ENCODE measurements at places on chromosomes 7 and 10.
A peak's percentile ranks its signal among the peaks of the same experiment; 100 is the strongest.

GRCh38 chr10:9781666-9782065 lies 1236.0 kb upstream of the CELF2 start:
- DNase-seq: no peak

GRCh38 chr7:55130395-55131141 lies 111.8 kb downstream of the EGFR start:
- no peak for DNase-seq

DNA sequence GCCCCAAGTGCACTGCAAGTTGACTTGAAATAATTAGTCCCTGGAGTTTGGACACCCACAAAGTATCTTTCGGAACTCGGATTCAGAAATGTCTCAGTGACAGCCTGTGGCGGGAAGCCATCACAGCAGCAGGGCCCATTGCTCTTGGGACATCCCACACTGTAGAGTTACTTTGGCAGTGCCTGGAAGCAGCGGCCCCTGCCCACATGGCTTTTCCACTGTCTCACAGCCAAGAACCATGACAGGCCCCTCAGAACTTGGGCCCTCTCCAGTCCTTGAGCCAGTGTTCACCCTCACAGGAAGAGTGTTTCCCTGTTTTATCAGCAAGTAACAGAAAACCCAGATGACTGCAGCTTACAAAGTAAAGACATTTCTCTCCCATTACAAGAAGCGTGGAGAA lies 477.0 kb upstream of the GALNT17 start:
- no peak for DNase-seq

GRCh38 chr10:68221196-68221595 lies 10.7 kb downstream of the ATOH7 start:
- DNase-seq: no peak

GRCh38 chr10:108691126-108691525 lies 1232.2 kb downstream of the XPNPEP1 start:
- no peak for DNase-seq

DNA sequence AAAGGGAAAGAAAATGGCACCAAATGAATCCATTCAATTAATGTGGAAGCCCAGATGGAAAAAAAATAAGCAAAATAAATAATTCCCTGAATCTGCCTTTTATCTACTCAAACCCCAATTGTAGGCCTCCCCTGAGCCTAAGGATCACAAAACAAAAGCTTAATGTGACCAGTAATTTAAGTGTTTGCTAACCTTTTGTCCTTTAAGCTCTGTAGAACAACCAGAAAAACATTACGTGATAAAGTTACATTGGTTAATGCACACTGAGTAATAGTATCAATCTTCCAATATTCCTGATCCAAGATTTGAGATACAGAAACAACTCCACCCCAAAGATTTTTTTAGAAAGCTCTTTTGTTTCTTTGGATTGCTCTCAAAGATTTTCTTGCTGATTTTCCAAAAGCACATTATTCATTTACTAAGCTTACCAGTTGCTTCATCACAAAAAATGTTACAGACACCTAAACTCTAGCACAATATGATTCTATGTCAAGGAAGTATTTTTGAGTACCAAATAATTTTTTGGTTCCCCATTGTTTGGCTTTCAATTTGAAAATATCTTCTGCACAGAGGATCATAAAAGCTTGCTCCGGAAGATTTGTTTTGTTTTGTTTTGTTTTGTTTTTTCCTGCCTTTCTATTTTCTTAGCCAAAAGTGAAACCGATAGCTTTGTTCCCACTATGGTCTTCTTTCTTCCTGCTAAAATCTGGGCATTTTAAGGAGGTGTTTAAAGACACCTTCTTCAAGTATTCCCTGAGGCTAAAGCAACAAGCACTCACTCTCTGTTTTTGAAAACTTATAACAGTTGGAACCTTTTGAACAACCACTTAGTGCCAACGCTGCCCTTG lies 54.2 kb downstream of the TRIL start:
- DNase-seq: peak; percentile 55

GRCh38 chr7:98230746-98231471 lies 19.7 kb downstream of the BHLHA15 start:
- DNase-seq: no peak

GRCh38 chr10:29685506-29685905 lies 50.7 kb upstream of the SVIL start:
- no peak for DNase-seq

DNA sequence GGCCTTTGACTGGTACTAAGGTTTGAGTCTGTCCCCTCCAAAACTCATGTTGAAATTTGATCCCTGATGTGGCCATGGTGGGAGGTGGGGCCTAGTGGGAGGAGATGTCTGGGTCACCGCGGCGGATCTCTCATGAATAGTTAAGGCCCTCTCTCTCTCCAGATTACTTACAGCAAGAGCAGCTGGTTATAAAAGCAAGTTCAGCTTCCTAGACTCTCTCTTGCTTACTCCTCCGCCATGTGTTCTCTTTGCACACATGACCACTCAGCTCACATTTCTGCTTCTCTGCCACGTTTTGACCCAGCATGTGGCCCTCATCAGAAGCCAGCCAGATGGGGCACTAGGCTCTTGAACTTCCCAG lies 29.9 kb upstream of the ZMIZ1 start:
- DNase-seq: no peak

GRCh38 chr7:105439174-105439893 lies 50.6 kb upstream of the SRPK2 start:
- no peak for DNase-seq

DNA sequence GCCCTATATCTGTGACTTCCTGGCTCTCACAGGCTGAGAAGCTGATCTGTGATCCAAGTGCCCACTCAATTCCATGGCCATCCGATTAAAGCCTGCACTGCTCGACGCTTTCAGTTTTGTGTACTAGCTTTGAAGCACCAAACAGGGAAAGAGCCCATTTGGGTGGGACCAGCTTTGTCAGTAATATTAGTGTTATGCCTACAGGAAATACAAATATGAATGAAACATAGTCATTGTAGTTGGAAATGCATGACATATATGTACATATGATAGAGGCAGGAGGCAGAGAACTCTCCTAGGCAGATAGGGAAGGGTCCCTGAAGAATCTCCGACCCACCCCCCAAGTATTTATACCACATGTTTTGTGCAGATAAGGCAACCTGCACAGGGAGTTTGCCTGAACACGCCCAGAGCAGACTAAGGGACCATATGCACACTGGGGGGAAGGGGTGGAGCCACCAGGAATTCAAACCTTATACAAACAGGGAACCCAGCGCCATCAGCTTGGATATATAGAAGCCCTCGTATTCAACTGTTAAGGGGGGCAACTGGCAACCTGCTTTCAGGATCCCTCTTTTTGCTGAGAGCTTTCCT lies 653.2 kb downstream of the PARD3 start:
- DNase-seq: no peak

- no peak for DNase-seq
Measured at GRCh38 chr7:78450706-78451105, 652.1 kb downstream of the PHTF2 start.

DNA sequence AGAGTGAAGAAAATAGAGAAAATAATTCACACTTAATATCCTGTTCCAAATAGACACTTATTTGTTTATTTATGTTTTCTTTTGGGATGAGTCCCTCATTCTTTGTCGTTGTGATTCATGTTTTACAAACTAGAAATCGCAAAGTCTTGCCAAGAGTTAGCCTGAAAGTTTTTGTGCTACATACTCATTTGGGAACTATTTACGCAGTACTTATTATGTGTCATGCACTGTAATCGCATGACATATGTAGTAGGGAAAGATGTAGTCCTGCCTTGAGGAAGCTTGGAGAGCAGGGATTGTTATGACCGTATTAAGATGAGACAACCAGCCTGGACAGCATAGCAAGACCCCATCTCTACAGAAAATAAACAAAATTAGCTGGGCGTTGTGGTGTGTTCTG lies 189.3 kb downstream of the ABCA13 start:
- DNase-seq: no peak

DNA sequence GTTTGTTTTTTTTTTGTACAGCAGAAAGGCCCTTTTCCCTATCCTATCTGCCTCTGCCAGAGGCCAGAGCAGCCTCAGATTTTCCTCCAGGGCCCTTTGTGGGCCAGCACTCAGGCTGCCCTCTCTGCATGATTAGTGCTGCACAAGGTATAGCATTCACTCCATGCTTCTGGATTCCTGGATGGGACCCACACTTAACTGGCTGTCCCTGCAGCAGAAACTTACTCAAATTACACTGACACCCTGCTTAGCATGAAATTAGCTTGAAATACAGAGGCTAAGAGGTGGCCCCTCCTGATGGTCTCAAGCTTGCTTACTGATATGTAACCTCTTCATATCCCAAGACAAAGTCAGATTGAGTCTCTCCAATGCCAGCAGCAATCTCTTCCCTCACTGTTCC lies 239.3 kb downstream of the SORCS1 start:
- DNase-seq: no peak

- DNase-seq: no peak
Measured at GRCh38 chr7:157407512-157408257, 70.9 kb downstream of the DNAJB6 start.
